Neural progenitor cell (in vitro differentiated cells): ENCODE measurements at places on chromosomes 1 and 21. TPM values are rescaled to one million over a fixed set of nuclear protein-coding genes. Genes with fewer than 3 reads are reported as not detected.

Gene PAX7
- 0.06 and 0.46 TPM in 2 replicates for total RNA-seq

Gene TEX38
- not detected in 2 replicates for total RNA-seq

Gene NMNAT2
- 0.49 and 2.7 TPM in 2 replicates for total RNA-seq

Gene PLXNA2
- 1.7 and 2.3 TPM in 2 replicates for total RNA-seq

- DNase-seq, result peak; percentile 84
Observed at GRCh38 chr1:178532392-178532791, 19.5 kb downstream of the TEX35 start.

DNA sequence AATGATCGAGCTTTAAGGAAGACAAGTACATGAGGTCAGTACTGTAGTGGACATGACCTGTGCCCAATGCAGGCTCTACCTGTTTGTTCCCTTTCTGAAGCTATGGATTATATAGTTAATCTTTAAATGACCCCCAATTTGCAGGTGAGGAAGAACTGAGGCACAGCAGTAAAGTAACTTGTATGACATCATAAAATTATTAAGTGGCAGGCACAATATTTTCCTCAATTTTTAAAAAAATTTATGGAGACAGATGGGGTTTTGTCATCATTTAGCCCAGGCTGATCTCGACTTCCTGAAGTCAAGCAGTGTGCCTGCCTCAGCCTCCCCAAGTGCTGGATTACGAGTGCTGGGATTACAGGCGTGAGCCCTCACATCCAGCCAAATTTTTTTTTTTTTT, 3.6 kb upstream of the GATAD2B start:
- no peak for DNase-seq

- DNase-seq, result no peak
Observed at GRCh38 chr1:234938924-234939323, 189.7 kb downstream of the TOMM20 start.

DNA sequence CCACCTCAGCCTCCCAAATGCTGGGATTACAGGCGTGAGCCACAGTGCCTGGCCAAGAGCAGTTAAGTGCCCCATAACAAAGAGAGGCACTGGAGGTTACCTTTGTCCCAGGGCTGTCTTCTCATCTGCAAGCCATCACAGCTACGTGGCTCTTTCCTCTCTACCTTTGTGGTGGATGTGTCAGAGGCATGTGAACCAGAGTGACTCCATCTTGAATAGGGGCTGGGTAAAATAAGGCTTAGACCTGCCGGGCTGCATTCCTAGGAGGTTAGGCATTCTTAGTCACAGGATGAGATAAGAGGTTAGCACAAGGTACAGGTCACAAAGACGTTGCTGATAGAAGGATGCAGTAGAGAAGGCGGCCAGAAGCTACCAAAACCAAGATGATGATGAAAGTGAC, 59.4 kb upstream of the POU2F1 start:
- no peak for DNase-seq

DNA sequence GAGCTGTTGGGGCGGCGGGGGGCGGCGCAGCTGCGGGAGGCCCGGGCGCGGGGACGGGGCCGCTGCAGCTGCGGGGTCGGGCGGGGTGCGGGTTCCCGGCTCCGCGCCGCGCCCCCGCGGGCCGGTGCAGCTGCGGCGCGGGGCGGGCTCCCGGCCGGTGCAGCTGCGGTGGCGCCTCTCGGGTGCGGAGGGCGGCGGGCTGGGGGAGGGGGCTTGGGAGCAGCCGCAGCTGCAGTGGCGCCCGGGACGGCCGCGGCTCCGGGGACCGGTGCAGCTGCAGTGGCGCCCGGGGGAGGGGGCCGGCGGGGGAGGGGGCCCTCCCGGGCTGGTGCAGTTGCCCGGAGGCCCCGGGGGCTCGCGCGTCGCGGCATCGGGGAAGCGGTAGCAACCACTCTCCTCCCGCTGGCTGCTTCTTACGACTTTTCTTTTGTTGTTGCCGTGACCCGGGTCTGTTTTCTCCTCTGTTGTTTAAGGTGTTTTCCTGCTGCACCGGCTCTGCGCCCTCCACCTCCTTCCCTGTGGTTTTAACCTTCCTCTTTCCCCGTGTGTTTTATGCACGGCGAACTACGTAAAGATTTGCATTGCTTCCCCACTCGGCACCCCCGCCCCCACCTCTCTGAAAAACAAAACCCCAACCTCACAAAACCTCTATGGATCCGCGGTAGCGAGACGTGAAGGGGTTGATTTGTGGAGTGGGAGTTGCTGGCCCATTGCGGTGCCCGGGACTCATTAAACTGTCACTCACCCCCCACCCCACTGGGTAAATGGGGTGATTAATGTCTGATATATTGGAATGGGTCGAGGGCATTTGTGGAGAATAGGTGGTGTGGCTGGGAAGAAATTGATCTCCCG, 1.7 kb upstream of the ZBTB18 start:
- DNase-seq, result peak; percentile 83

GRCh38 chr1:159014851-159015250, 5.1 kb downstream of the IFI16 start:
- DNase-seq, result no peak

- no peak for DNase-seq
Observed at GRCh38 chr1:64320922-64321614, 117.6 kb downstream of the UBE2U start.

DNA sequence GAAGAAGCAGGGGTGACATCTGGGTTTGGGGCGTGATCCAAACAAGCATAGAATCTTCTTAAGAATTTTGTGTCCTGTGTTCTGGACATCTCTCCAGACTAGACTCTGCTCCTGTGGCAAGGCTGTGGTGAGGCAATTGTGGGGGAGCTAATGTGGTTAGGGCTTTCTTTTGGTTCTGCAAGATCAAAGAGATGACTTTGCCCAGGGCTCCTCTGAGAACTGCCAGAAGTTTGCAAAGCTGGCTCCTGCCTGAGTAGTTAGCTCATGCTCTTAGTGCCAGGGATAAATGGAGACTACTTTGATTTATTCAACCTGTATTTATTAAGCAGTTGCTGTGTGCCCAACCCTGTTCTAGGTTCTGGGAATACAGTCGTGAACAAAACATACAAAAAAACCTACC, 34.0 kb upstream of the CRNN start:
- DNase-seq, result no peak

DNA sequence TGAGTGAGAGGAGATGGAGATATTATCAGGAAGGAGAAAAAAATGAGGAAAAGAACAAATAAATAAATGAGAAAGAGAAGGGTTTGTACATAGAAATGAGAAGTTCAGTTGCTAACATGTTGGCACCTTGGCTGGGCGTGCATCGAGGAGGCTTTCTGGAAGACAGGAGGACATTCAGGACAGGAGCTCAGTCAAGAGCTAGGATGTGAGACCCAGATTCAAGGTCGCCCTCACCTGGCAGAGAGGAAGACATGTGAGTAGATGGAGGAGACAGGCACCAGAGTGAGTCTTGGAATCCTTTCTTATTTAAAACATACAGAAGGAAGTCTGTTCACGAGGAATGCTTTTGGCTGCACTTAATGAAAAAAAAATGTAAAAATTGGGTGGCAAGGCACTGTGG, 640.9 kb downstream of the NPHP4 start:
- DNase-seq, result no peak

DNA sequence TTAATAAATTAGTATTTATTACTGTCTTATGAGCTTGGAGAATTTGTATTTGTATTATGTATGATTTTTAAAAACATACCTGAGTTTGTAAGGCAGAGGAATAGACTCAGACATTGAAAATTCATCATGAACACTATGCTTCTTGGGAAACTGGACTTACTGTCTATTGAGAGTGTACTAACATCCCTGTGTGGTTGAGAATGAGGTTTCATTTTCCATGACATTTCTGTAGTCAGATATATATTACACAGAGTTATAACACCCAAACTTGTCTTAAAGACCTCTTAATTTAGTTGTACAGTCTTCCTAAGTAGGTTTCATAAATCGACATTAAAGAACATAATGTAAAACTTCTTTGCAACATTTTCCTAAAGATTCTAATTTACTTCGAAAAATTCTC, 30.0 kb downstream of the PPP2R5A start:
- DNase-seq, result no peak
